ENCODE measurements at places on chromosomes 2 and 18.

GRCh38 chr2:120596191-120596811 lies 139.4 kb upstream of the GLI2 start:
- no peak for DNase-seq

- no peak for DNase-seq
These were observed 1.2 kb downstream of the MAL start for GRCh38 chr2:95026471-95027368.

GRCh38 chr2:25853038-25853638 lies 25.1 kb downstream of the ASXL2 start:
- DNase-seq: no peak

DNA sequence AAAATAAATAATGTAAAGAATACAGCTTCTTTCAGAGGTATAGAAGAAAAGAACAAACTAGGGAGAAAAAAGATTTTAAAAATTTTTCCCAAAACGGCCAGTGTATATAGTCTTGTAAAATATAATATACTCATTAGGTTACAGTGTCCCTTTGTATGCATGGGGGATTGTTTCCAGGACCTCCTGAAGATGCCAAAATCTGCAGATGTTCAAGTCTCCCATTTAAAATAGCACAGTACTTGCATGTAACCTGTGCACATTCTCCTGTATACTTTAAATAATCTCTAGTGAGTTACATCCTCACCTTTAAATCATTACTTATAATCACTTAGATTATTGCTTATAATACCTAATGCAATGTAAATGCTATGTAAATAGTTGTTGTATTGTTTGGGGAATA lies 80.6 kb upstream of the LRRTM4 start:
- no peak for DNase-seq

DNA sequence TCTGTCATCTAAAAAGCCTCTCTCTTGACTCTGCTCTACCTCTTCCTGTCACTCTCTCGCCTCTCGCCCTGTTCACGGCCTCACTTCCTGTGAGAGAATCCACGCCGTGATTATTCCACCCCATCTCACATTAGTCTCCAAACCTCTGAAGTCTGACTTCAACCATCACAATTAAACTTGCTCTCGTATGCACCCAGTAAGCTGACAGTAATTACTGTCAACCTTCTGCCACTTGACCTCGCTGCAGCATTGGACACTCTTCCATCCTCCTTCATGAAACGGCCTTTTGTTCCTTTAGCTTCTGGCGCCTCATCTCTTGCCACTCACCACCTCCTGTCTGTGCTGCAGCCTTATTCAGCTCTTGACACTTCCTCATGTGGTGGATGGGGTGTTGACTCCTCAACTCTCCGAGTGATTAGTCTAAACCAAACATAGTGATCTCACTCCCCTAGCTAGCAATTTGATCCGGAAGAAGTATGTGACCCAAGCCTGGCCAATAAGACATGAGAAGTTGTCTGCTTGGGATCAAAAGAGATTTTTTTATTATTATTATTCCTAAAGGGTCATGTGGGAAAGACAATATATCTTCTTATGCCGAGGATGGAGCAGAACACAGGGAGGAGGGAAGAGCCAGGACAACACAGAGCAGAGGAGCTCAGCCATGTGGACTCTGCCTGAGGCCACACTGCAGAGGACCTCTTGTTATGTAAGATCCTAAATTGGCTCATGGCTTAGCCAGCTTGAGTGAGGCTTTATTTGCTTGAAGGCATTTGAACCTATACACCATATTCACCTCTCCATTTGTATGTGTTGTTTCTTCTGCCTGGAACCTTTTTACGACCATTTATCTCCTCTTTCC lies 38.4 kb upstream of the MYO1B start:
- DNase-seq: no peak

DNA sequence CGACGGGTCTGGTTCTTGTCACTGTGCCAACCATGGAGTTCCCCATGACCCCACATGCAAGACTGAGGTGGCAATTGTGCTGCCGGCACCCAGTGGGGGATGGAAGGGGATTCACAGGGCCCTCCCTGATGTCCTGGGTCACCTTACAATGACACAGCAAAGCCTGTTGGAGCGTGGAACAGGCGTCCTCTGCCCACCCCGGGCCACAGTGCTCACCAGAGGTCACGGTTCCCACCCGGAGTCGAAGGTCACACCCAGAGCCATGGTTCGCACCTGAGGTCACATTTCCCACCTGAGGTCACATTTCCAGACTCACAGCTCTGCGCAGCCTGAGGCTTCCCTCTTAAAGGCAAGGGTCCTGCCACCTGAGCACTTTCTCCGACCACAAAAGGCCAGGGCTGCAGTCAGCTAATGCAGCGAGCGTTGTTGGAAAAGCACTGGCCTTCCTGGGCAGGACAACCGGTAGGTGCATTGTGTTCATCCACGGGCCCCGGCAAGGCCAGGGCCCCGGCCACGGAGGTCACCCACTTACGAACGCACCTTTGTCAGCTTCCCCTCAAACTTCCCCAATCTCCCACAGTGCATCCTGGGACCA lies 24.0 kb downstream of the KIF1A start:
- DNase-seq: no peak

DNA sequence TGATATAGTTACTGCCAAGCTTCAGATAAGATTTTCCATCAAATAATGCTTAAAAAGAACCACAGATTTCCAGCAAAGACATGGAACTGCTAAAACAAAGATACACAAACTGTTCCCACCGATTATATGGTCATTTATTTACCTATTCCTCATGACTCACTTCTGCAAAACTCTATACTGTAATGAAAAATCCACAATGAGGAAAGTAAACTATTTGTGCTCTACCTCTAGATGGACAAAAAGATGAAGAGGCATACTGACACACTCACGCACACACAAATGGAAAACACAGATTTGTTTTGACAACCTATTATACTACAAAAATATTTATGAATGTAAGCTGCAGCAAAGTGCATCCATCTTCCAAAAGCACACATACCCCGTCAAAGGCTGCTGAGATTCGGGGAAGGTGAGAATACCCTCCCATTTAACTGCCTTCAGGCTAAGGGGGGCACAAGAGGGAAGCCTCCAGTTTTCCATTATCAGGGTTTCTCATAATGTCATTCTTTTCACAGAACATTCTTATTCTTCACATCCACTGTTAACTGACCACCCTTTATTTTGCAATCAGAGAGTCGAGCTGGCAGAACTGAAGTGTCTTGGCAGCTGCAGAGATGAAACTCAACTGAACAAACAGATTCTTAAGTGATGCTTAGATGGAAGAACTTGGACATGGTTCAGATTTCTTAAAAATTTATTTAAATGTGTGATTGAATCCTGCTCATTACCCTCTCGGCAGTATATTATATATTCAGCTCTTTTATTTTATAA lies 115.9 kb upstream of the TANK start:
- DNase-seq: no peak

DNA sequence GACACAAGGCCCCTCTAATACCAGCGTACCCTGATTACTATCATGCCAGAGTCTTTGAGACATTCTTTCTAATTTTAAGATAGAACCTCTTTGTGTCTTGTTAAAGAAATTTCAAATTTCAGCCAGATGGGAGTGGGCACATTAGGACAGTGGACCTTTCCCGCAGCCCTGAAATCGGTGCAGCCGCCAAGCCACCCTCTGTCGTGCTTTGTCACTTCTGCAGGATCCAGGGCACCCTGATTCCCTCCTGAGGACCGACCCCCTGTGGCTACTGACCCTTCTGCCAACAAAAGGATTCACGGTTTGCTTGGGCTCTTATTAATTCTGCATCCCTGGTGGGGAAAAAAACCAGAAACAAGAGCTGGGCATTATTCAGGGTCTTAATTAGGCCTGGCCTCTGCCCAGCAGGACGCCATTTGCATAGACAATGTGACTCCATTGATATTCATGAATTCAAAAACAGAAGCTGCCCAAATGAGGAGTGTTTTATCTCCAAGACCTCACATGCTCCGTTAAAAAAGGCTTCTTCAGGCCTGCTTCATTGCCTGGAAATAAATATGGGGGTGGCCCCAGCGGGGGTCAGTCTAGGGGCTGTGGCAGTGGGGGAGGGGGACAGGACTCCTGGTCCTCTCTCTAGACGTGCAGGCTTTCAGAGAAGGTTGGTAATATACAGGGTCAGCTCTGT lies 116.9 kb downstream of the ALPK2 start:
- no peak for DNase-seq

- no peak for DNase-seq
These were observed 226.4 kb upstream of the DSEL start for GRCh38 chr18:67742954-67743353.

- no peak for DNase-seq
These were observed 12.3 kb downstream of the PAX8 start for GRCh38 chr2:113266431-113266830.

GRCh38 chr2:120669971-120670370 lies 65.7 kb upstream of the GLI2 start:
- peak; percentile 43 for DNase-seq

GRCh38 chr2:237557633-237558015 lies 8.8 kb upstream of the PRLH start:
- DNase-seq: no peak

DNA sequence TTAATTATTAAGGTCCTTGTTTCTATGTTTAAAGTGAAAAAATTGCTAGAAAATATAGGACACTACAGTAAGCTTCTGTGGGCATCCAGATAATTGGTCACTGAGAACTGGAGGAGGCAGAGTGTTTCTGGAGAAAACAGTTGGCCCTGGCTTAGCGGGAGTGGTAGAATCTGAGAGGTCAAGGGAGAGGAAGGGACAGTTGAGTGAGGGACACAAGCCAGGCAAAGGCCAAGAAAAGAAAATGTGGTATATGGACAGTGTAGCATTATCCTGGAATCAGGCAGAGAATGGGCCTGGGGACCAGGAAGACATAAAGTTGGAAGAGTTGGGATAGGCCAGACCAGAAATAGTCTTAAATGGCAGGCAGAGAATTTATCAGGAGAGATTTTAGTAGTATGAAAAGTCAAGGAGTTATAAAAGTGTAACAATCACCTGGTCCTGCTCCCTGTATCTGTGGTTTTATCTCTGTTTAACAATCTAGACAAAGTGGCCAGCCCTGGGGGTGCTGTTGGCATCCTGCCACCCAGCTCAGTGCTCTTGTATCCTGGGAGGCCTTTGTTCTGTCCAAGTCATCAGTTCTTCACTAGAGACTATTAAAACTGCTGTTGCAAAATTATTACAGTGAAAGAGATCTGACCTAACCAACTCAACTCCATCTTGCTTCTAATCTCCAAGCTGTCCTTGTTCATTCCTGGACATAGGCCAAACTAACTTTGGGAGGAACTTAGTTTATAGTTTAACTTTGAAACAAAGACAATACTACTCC lies 15.4 kb upstream of the MSGN1 start:
- no peak for DNase-seq

DNA sequence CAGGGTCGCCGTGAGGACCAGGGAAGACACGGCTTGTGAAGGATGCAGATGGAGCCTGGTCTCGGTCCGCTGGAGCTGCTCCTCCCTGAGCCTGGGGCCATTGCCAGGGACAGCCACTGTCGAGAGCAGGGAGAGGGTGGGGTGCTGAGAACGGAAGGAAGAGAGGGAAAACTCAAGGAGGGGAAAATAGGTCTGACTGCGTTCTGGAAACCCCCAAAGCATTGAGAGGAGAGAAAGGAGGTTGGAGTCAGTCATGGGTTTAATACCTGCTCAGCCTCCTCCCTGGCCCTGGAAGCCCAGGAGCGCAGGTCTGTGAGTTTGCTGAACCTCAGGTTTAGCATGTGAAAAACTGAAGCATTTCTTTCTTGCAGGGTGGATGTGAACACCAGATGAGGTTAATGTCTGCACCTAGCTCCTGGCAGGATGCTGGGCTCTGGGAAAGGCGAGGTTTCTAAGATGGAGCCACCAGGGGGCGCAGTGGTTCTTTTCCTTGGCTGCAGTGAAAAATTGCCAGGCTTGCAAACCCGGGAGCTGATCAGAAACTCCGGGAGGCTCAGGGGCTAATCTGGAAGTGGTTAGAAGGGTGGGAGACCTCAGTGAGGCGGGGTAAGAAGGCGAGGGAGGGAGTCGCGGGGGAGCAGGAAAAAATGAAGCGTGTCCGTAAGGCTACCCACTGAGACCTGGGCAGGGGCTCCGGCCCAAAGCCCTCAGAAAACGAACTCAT lies 33.6 kb upstream of the RNF149 start:
- DNase-seq: no peak

GRCh38 chr2:130791617-130791939 lies 36.2 kb downstream of the AMER3 start:
- no peak for DNase-seq

- DNase-seq: no peak
These were observed 335.4 kb upstream of the VWC2L start for GRCh38 chr2:214075456-214075855.

DNA sequence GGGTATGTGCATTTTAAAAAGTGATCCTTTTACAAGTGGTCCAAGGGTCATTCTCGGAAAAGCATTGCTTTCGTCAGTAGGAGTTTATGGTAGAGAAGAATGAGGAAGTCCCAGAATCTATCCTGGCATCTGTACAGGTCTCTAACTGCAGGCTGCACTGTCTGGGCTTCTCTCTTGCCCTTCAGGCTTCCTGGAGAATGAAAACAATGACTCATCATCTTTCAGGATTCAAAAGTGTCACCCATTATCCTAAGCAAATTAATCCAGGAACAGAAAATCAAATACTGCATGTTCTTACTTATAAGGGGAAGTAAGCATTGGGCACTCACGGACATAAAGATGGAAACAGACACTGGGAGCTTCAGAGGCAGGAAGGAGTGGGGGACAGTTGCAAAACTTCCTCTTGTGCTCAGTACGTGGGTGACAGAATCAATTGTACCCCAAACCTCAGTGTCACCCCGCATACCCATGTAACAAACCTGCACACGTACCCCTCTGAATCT lies 60.2 kb upstream of the TXNDC2 start:
- no peak for DNase-seq

DNA sequence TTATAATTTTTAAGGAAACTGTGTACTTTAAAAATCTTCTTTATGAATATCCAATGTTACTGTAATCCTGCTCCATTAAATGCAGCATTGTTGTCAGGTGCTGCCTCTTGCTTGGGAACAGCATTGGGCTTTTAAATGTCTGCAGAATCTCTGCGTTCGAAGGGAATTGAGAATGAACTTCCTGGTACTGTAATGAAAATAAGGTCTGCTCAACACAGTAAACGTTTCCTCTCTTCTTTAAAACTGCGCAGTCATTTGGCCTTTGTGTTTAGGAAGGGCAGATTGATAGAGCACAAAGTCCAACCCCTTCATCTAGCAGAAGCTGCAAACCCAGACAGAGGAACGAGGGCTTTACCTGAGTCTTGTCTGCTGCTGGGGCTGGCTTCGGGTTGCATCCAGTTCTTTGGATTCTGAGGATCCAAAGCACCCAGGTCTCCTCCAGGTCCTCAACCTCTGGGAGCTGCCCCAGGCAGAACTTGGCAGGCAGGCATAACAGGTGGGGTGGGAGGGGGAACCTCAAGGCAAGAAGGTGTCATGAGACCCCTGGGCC lies 104.5 kb downstream of the UGGT1 start:
- no peak for DNase-seq
